ENCODE measurements at places on chromosomes 2 and 18.

GRCh38 chr2:9144046-9144445 is 62.6 kb upstream of the ASAP2 start:
- DNase-seq: no peak

DNA sequence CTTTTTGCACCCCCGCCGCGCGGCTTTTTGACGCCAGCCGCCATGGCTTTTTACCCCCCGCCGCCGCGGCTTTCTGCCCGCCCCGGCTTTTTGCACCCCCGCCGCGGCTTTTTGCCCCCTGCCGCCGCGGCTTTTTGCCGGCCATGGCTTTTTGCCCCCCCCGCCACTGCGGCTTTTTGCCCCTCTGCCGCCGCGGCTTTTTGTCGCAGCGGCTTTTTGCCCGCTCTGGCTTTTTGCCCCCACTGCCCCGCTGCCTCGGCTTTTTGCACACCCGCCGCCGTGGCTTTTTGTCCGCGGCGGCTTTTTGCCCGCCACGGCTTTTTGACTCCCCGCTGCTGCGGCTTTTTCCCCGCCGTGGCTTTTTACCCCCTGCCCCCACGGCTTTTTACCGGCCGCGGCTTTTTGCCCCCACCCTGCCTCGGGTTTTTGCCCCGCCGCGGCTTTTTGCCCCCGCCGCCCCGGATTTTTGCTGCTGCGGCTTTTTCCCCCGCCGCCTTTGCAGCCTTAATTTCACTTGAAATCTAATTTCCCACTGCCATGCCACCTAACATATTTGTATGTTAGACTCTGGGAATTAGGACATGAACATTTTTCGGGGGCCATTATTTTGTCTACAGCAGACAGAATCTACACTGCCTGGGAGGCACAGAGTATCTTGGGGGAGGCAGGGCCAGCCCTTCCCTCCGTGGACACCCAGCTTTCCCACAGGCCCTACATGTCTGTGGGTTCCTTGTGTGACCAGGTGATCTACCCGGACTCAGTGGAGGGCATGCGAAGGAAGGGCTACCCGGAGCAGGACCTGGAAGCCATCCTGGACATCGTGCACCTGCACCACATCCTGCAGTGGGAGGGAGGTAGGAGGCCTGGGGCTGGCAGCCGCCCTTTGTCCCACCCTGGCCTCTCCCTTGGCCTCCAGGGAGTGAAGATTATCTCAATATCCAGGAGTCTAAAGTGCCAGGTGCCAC is 3031.0 kb upstream of the TEKT4 start:
- no peak for DNase-seq

DNA sequence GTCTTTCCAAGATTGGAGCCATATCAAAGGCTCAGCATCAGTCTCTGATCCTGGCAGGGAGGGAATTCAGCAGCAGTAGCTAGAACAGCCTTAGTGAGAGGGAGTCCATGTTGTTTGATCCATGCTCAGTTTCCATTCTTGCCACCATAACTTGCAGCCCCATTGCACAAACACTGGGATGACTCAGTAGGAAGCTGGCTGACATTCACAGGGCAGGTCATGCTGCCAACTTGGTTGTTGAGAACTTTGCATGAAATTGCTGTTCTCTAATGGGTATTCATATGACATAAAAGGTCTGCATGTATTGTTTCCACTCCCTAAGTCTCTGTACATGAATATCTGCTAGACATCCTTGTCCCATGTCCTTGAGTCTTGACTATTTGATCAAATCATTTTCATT is 29.9 kb upstream of the STAT4 start:
- no peak for DNase-seq

DNA sequence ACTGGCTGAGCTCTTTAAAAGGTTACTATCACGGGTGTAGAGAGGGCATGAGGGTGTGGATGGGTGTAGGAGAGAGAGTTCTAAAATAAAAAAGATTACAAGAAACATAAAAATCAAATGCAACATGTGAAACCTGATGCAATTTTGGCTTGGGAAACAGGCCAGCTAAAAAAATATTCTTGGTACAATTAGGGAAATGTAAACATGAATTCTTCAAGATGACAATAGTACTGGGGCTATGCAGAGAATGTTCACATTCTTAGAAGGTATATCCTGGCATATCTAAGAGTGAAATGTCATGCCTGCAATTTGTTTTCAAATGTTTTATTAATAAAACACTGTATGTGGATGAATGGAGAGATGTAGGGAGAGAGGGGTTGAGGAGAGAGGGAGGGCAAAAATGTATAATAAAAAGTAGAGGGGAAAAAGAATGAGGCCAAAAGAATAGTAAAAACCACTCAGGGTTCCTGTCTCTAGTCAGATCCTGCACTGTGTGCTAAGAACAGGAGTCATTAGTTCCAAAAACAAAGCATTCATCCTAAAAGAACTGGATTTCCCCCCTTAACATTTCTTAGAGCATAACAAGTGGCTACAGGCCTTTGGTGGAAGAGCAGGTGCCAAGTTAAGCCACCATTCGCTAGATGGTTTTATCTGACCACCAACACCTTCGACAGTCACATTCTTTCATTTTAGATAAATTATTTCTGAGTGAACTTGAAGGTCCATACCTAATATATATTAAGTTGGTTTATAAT is 77.3 kb downstream of the LPIN2 start:
- no peak for DNase-seq

- peak; percentile 88 for DNase-seq
Measured at GRCh38 chr18:6414118-6414722, 491 bp downstream of the L3MBTL4 start.

DNA sequence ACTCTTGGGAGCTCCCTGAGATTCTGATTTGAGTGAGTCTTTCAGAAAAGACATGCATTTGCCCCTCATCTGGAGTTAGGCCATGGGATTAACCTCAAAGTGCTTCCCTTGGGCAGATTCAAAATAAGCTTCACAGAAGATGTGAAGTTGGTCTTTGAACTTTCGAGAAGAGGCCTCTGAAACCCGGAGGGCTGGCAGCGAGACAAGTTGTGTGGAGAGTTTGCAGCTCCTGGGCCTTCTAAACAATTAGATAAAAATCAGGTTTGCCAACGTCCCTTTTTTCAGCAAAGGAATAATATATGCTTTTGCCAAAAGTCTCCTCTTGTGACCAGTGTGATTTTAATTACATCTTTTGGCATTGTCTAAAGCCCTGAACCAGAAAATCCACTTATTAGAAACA is 489.7 kb downstream of the SOX11 start:
- DNase-seq: no peak

DNA sequence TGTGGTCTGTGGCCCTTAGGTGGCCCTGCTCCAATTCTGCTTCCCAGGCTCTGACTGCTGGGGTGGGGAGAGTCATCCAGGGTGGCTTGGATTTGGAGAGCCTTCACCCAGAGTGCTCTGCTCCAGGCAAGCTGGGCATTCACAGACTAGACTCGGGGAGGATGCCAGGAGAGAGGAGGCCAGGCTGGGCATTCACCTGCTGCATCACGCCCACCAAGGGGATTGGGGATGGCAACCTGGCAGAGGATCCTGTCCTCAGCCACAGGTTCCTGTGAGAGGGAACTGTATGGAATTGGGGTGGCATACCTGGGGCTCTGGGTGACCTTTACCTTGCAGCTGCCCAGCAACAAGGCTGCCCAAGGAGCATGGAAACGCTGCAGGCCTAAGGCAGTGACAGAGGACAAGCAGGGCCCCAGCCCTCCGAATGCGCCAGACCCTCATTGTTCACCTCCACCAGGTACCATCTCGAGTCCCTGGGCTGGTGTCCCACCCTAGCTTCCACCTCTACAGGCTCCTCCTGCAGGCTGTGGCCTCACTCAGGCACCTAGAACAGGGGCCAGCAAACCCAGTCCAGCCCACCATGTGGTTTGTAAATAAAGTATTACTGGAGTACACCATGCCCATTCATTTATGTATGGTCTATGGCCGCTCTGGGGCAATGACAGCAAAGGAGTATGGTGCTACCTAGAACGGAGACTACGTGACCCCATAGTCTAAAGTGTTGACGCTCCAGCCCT is 255.3 kb upstream of the RAB6C start:
- DNase-seq: no peak

- no peak for DNase-seq
Measured at GRCh38 chr2:166518634-166519390, 24.8 kb upstream of the SCN7A start.

DNA sequence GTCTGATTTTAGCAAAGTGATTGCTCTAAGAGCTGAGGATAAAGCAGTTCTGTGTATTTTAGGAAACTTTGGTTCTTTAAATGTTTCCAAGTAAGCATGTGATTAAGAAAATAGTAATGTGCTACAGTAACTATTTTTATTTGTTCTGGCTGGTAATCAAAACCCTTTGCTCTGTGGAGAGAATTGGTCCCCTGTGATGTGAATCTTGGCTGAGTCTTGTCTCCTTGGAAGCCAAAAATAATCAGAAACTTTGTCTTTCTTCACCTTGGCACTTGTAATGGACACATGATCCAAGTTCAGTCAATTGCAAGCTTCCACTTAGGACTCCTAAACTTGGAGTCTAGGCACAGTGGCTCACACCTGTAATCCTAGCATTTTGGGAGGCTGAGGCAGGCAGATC is 422.7 kb upstream of the CDH20 start:
- no peak for DNase-seq

- no peak for DNase-seq
Measured at GRCh38 chr2:129277585-129277981, 701.9 kb upstream of the RAB6C start.

DNA sequence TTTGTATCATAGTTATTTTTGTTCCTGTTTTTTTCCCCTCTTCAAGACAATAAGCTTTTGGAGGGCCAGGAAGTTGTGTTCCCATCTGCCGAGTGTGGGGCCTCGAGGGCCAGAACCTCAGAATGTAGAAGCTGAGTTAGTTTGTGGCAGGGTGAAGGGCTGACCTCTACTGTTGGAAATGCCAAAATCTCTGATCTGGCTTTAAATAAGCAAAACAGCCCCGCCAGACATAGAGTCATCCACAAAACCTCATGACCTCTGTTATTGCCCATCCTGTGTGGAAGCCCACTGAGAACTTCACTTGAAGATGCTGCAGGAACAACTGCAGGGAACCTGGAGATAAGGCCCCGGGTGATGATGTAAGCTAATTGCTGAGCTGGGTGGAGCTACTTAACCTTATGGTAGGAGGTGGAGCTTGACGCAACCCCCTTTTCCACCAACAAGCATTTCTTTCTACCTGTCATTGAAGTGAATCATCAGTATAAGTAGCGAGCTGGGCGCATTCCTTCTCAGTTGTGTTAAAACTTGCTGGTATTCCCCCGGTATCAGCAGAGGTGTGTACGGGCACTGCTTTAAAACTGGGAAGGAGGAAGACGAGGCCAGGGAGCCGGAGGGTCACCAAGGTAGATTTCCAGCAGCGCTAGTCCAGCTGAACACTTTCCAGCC is 177.2 kb downstream of the NEDD4L start:
- no peak for DNase-seq

- no peak for DNase-seq
Measured at GRCh38 chr2:9984871-9985480, 33.5 kb downstream of the GRHL1 start.

DNA sequence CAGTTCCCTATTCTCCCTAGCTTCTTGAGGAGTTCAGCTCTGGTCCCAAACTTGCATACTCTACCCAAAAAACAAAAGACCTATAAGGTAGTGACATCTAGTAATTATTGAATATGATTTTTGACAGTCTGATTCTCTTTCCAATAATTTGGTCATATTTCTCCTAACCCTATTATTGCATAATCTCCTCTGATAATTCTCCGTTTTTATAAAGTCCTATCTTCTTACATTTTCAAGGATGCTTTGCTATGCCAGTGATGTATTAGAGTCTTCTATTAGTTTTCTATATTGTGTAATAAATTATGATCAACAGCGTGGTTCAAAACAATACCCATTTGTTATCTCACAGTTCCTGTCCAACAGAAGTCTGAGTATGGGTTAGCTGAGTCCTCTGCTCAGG is 426.3 kb downstream of the BCL11A start:
- DNase-seq: no peak

DNA sequence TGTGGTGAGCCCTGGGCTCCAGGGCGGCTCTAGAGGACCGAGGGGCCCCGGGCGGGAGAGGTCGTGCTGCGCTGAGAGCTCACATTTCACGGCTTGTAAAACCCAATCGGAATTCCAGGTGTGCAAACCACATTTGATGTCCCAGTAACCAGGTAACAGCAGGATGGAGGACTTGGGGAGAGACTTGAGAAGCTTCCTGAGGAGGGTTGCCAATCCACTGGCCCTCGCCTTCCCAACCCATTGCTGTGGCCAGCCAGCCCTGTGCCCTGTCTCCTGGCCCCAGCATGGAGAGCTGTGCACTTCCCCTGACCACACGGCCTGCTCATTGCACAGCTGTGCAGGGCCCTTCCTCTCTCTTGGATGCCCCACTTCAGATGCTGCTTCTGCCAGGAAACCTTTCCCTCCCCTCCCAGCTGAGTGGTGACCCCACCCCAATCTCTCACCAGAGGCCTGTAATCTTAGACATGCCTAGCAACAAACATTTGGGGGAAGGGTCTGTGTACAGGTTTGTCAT is 39.6 kb downstream of the ASB1 start:
- no peak for DNase-seq

- DNase-seq: no peak
Measured at GRCh38 chr2:165778653-165779451, 15.2 kb downstream of the GALNT3 start.

- no peak for DNase-seq
Measured at GRCh38 chr18:78514910-78515670, 464.5 kb upstream of the SALL3 start.

DNA sequence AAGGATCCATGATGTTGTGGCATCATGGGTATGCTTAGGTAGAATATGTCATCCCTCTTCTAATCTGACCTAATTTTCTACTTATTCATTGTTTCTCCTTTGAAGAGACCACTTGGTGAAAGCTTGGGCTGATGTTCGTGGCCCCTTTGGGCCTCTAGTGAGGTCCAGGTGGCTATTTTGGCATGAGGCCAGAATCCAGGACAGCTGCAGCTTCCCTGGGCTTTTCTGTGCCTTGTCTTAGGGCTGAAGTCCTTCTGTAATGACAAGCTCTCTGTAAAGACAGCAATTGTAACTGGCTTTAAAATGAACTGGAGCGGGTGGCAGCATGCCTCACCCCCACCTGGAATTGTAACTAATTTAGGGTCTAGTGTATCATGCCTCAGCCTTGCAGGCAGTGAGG is 15.6 kb upstream of the MC2R start:
- no peak for DNase-seq

GRCh38 chr2:38876407-38876806 is 631 bp downstream of the MORN2 start:
- no peak for DNase-seq

Data from kidney (tissue), 22 donors.